ENCODE measurements at places on chromosomes 1 and 21. TPM values are rescaled to one million over a fixed set of nuclear protein-coding genes. Genes with fewer than 3 reads are reported as not detected.

Gene SPATA21
- not detected for total RNA-seq

Gene SLC45A1
- 1.8 TPM for total RNA-seq

Gene IVL
- not detected for total RNA-seq

Gene ZSWIM5
- 0.16 TPM for total RNA-seq
